Common myeloid progenitor, CD34-positive (primary cell): ENCODE measurements at places on chromosomes 2 and 18.

DNA sequence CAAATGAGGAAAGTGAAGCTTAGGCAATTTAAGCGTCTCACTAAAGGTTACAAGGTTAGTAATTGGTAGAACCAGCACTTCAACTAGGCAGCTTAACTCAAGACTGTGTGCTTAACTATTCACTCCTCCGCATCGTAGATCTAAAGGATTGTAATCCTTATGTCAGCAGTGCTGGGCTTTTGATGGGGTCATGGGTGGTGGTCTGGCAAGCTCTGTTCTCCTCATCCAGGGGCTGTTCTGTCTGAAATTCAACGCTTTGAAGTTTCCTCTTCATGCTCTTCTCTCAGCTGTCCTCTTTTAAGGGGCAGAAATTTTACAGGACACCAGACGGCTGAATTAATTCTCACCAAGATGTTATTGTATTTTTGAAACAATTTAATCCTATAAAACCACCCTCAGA, 165.5 kb upstream of the FAM98A start:
- no peak overlapping the region for H3K4me3 ChIP-seq
- no peaks in the 10 kb centered on the region for H3K4me1 ChIP-seq
- H3K27me3 ChIP-seq = no peaks in the 10 kb centered on the region
- no peak overlapping the region for H3K27ac ChIP-seq
- H3K36me3 ChIP-seq = no peaks in the 10 kb centered on the region

DNA sequence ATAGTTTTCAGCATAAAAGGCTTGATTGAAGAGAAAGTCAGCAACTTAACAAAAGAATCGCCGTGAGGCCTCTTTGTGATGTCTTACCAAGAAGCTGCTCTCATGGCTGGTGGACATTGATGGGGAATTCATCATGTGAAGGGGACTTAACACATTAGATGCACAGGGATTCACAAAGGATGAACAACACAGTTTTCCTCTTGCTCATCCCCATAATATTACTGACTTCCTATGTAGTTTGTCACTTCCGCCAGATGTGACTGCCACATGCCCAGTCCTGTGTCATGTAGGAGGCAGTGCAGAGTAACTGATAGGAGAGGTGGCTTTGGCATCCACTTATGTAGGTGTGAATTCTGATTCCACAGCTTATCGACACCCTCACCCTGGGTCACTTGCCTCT, 232.6 kb upstream of the LYPD1 start:
- no peaks in the 10 kb centered on the region for H3K36me3 ChIP-seq
- no peak overlapping the region for H3K27ac ChIP-seq
- no peak overlapping the region for H3K4me3 ChIP-seq
- DNase-seq = no peak
- H3K4me1 ChIP-seq = no peaks in the 10 kb centered on the region
- no peaks in the 10 kb centered on the region for H3K27me3 ChIP-seq

DNA sequence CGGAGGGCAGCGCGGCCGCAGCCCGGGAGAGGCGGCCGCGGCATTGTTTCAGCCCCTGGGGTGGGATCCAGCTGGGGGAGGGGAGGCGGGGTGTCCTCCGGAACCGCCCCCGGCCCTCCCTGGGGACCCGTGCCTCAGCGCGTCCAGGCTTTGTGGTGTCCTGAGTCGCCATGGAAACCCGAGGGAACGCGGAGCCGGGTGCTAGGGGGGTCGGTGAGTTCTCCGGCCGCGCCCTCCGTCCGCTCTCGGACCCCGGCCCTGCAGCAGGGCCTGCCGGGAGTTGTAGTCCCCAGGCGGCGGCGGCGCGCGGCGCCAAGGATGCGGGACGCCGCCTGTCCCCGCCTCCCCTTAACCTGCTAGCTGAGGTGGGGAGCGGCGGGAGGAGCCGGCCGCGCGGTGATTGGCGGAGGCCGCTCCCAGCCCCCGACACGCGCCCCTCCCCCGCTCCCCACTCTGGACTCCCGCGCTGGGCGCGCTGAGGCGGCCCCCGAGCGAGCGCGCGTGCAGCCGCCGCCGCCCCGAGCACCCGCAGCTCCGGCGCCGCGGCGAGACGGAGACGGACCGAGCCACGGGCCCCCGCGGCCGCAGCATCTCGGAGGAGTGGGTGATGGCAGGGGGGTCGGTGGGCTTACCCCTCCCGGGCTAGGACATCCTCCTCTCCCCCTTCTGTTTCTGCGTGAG, at the start of gene DPYSL5:
TSS of gene DPYSL5 (plus strand) at position 478 of the 681 bp plus-strand sequence. CDS start 50,368 bp downstream, outside the sequence.
- peaks cover 21% of the 10 kb centered on the region for H3K4me1 ChIP-seq
- no peaks in the 10 kb centered on the region for H3K36me3 ChIP-seq
- peak within 1 kb of the TSS; percentile 68 for H3K4me3 ChIP-seq
- peaks cover 34% of the 10 kb centered on the region for H3K27me3 ChIP-seq
- no peak for DNase-seq
- no peak within 1 kb of the TSS for H3K27ac ChIP-seq

DNA sequence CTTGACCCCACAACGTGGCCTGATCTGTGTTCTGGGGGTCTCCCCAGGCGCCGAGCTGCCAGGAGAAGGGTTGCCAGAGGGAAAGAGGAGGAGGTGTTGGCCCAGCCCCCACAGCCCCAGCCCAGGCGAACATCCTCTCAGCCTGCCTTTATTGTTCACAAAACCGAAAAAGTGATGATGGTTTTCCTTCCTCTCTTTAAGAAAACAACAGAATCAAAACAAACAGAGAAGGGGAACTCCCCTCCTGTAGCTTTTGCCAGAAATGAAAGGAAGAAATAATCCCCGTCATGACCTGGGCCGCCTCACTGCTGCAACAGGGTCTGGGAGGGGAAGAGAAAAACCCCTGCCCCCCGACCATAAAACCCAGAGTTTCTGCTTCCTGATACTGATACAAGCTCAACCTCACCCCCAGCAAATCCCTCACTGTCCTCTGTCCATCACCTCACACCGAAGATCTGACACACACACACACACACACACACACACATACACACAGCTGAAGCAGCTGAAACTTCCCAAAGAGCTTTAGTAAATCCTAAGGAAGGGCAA, 52.0 kb downstream of the ZFP36L2 start:
- no peak overlapping the region for H3K27ac ChIP-seq
- DNase-seq = peak; percentile 62
- H3K36me3 ChIP-seq = no peaks in the 10 kb centered on the region
- H3K27me3 ChIP-seq = no peaks in the 10 kb centered on the region
- peaks cover 43% of the 10 kb centered on the region for H3K4me1 ChIP-seq
- no peak overlapping the region for H3K4me3 ChIP-seq

DNA sequence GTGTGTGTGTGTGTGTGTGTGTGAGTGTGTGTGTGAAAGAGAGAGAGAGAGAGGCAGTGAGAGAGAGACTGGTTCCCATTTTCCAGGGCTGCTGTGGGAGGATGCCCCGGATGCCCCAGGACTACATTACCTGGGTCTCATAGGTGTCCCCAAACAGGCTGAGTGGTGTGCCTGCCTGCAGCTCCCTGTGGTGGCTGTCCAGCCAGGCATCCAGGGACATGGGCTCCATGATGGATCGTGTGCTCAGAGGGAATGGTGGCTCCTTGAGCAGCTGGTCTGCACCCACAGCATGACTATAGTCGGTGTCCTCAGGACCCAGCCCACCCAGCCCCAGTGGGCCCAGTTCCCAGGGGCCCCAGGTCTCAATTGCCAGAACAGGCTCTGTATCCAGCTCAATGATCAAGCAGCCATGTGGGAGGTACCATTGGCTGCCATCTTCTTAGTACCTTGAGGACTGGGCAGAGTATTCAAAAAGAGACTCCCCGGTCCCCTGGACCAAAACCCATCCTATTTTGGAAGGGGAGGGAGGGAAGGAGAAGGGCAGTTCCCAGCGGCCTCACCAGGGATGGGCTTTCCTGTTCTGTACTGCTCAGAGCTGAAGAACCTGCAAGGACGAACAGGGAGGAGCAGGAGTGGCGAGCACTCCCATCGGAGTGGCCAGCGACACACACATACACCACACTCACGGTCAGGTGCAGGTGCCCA, 5.8 kb upstream of the OXER1 start:
- no peaks in the 10 kb centered on the region for H3K27me3 ChIP-seq
- DNase-seq = no peak
- H3K36me3 ChIP-seq = no peaks in the 10 kb centered on the region

DNA sequence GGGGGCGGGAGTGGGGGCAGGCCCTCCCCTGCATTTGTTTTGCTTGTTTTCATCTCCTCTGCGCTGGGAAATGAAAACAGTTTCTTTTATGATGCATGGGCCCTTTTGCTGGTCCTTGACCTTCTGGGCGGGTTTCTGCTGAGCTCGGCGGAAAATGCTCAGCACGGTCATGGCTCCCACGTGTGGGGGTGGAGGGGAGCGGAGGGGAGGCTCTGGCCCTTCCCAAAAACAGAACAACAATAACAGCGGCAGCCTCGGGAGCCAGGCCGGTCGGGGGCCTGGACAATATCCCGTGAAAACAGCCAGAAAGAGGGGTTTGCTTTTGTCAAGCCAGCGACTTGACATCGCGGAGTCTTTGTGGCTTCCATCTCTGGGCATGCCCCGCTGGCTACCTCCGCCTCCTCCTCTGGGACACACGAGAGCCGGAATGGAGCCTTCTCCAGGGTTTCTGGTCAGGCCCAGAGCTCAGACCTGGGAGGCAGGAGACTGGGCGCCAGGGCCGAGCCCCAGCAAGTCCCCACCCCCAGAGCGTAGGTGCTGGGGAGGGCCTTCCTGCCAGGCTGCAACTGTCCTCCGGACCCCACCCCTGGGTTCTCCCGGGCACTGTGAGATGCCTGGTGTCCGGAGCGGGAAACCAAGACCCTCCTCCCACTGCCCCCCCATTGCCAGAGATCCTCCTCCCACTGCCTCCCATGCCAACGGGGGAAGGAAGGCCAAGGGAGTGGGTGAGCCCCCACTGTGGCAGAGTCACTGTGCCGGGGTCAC, 35.9 kb upstream of the SNED1 start:
- no peak overlapping the region for H3K27ac ChIP-seq
- H3K4me3 ChIP-seq = no peak overlapping the region

- H3K4me3 ChIP-seq = no peak overlapping the region
- H3K27ac ChIP-seq = no peak overlapping the region
Measured at GRCh38 chr2:235303499-235304291, 190.1 kb upstream of the AGAP1 start.

GRCh38 chr18:68532328-68532885, 182.5 kb downstream of the TMX3 start:
- no peak overlapping the region for H3K4me3 ChIP-seq
- no peaks in the 10 kb centered on the region for H3K27me3 ChIP-seq
- no peak overlapping the region for H3K27ac ChIP-seq
- H3K36me3 ChIP-seq = no peaks in the 10 kb centered on the region
- no peak for DNase-seq
- no peaks in the 10 kb centered on the region for H3K4me1 ChIP-seq

- no peaks in the 10 kb centered on the region for H3K27me3 ChIP-seq
- H3K4me3 ChIP-seq = no peak overlapping the region
- DNase-seq = peak; percentile 66
- no peaks in the 10 kb centered on the region for H3K4me1 ChIP-seq
Measured at GRCh38 chr2:2057125-2057721, 273.9 kb downstream of the MYT1L start.

- no peak overlapping the region for H3K4me3 ChIP-seq
- H3K36me3 ChIP-seq = no peaks in the 10 kb centered on the region
- no peaks in the 10 kb centered on the region for H3K4me1 ChIP-seq
- H3K27ac ChIP-seq = no peak overlapping the region
Measured at GRCh38 chr2:30280596-30281434, 49.5 kb downstream of the LBH start.

DNA sequence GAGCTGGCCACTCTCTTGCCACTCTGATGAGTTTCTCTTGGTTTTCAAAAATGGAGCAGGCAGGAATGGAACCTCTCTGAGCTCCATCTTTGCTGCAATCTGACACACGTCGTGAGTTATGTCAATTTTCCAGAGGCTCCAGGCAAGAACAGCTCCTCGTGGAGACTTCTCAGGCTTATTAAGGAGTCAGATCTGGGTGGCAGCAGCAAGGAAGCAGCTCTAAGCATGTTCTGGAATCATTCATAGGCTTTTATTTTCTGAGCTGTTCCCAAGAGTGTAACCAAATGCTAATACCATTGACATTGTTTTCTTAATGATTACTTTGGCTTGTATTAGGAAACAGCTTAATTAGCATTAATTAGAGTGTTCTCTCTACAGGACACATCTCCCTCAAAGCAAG, 26.1 kb upstream of the PDIA6 start:
- peaks cover 3% of the 10 kb centered on the region for H3K4me1 ChIP-seq
- no peak overlapping the region for H3K27ac ChIP-seq
- DNase-seq = no peak
- no peaks in the 10 kb centered on the region for H3K36me3 ChIP-seq
- no peak overlapping the region for H3K4me3 ChIP-seq
- H3K27me3 ChIP-seq = peaks cover 3% of the 10 kb centered on the region

DNA sequence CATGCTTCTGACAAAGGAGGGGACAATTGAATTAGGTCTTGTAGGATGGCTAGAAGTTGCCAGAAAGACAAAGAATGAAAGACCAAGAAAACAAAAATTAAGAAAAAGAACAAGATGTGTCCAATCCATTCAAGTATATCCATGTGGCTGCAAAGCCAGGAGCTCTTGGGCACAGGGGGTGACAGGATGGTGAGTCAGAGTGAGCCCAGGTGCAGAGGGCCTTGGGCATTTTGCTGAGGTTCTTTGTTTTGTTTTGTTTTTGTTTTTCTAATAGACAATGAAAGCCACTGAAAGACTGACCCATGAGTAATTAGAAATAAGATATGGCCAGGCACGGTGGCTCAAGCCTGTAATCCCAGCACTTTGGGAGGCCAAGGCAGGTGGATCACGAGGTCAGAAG, 104.6 kb upstream of the KLHL29 start:
- no peak overlapping the region for H3K27ac ChIP-seq
- no peak overlapping the region for H3K4me3 ChIP-seq
- no peaks in the 10 kb centered on the region for H3K4me1 ChIP-seq
- DNase-seq = no peak
- no peaks in the 10 kb centered on the region for H3K27me3 ChIP-seq
- no peaks in the 10 kb centered on the region for H3K36me3 ChIP-seq

- peaks cover 67% of the 10 kb centered on the region for H3K4me1 ChIP-seq
- no peaks in the 10 kb centered on the region for H3K27me3 ChIP-seq
- H3K36me3 ChIP-seq = peaks cover under 1% of the 10 kb centered on the region
- H3K4me3 ChIP-seq = no peak overlapping the region
- peak; percentile 70 for DNase-seq
- no peak overlapping the region for H3K27ac ChIP-seq
Measured at GRCh38 chr2:105379741-105380186, 19.1 kb downstream of the FHL2 start.

GRCh38 chr2:69554981-69555380, 88.6 kb downstream of the AAK1 start:
- no peak overlapping the region for H3K4me3 ChIP-seq
- peak overlapping the region; percentile 27 for H3K27ac ChIP-seq
- H3K4me1 ChIP-seq = peaks cover 10% of the 10 kb centered on the region
- H3K27me3 ChIP-seq = no peaks in the 10 kb centered on the region
